ENCODE measurements at places on chromosomes 7 and 10.

DNA sequence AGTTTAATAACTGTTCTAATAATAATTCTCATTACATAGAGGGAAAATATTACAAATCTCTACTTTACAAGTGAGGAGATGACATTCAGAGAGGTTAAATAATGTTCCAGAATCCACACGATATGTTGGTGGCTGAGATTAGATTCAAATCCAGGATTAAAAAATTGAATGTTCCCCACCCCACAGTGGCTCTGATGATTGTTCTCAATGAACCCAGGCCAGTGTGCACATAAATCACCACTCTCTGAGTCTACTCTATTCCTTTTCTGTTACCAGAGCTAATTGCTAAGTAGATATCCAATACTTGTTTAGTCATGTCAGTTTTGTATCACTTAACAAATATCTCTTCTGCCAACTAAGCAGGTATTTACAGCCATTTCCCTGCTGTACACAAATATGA lies 281.0 kb downstream of the ABCA13 start:
- no peak for DNase-seq

DNA sequence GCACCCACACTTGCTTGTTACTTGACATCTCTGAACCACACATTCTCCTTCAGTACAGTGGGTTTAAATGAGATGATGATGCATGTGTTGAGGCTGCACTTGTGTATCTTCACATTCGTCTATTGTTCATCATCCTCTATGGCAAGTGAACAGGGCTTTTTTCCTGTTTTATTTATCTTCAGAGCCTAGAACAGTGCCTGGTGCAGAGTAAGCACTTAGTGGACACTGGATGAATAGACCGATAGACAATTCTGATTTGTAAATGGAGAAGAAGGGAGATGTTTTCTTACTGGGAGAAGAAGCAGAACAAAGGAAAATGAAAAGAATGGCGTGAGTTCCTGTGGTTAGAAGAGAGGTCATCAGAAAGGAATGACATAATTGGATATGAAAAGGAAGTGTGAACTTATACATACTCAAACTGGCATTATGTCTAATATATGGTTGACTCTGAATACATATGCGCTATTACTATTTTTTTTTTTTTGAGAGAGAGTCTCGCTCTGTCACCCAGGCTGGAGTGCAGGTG lies 99.7 kb downstream of the AVL9 start:
- no peak for DNase-seq

GRCh38 chr7:23346316-23346715 lies 47.2 kb downstream of the MALSU1 start:
- DNase-seq: no peak

DNA sequence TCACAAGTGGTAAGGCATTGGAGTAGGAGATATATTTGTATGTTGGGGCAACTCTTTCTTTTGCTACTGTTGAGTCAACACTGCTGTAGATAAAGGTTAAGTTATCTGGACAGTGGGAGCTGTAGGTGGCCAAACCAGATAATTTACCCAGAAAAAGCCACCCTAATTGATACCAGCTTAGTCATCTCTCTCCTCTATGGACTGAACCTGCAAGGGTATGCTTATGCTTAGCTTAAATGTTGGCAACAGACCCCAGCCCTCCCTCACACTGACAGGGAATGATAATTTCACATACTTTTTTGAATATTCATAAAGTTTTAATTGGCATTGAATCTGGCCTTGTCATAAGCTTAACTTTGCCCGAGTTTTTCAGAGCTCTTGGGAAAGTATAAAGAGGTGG lies 66.3 kb downstream of the CREB5 start:
- no peak for DNase-seq

GRCh38 chr10:89482256-89482655 lies 53.1 kb downstream of the SLC16A12 start:
- DNase-seq: no peak

DNA sequence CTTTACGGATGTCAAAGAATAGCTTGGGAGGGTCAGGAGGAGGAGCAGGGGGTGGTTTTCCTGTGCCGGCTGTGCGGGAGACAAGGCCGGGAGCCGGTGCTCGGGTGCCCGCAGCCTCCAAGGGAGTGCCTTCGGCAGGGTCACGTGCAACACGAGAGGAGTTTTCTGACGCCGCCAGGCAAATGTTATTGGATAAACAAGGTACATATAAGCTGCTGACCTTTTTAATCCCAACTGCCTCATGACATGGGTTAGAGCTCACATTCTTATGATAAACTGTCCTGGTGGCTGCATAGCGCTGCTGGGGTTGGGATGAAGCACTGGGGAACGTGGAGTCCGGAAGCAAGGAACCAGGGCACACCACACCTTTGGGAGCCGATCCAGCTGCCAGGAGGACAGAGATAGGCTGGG lies 124.8 kb upstream of the PDLIM1 start:
- no peak for DNase-seq

DNA sequence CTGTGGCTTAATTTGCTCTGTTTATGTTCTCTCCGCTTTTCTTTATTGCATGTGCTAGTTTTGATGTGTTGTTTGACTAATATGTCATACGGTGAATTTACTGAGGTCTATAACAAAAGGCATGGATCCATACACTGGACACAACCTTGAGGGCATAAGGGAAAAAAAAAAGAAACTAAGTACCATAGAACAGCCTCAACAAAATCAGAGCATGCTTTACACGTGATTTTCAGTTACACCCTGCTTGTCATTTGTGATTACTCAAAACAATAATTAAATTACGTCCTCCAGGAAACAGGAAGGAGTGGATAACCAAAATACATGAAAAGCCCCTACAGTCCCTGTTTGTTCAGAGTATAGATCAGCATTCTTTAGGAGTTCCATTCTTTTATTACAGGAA lies 150.5 kb downstream of the CRPPA start:
- DNase-seq: no peak

DNA sequence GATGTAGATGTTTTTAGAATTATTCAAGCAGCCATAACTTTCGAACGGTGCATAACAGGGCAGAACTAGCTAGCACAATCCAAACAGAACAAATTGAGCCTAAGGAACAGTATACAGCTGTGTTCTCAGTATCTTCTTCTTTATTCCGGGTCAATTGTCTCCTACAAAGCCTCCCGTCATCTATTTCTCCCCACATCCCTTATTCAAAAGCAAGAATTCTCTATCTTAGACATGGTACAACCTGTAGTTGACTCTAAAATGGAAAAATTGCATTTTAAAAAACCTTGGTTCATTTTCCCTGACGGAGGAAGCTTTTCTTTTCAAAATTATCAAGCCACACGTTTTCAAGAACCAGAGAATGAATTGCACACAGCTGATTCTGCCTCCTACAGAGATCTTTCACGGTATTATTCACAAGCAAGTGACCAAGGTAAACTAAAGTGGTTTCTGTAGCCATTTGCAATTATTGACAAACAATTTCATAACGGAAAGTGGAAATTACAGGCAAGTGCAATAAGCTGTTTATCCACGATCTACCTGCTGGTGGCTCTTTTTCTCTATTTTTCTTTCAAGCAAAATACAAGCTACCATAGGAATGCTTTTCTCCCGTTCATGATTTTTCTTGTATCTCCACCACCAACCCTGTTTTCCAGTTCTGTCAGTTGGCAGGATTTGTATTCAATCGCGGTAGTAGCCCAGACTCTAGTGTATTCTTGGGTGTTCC lies 2.3 kb downstream of the GRM8 start:
- no peak for DNase-seq

DNA sequence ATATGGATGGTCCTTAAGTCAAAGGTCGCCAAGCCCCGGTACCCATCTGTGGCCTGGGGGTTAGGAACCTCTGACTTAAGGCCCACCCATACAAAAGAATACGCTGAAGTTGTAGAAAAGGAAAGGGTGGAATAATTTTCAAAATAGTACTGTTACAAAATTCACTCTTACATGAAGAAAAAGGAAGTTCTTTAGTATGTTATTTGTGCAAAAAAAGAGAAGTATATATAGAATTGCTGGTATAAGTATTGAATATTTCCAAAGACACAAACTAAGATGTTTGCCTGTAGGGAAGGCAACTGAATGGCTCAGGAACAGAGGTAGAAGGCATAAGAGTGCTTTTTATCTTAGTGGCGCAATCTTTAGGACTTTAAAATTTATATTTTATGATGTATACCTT lies 78.7 kb downstream of the PRLHR start:
- no peak for DNase-seq

- no peak for DNase-seq
Observed at GRCh38 chr7:24216576-24217125, 67.3 kb upstream of the NPY start.

GRCh38 chr10:78066012-78066411 lies 32.3 kb downstream of the RPS24 start:
- no peak for DNase-seq

- DNase-seq: no peak
Observed at GRCh38 chr10:117322260-117322659, 53.0 kb downstream of the PDZD8 start.

DNA sequence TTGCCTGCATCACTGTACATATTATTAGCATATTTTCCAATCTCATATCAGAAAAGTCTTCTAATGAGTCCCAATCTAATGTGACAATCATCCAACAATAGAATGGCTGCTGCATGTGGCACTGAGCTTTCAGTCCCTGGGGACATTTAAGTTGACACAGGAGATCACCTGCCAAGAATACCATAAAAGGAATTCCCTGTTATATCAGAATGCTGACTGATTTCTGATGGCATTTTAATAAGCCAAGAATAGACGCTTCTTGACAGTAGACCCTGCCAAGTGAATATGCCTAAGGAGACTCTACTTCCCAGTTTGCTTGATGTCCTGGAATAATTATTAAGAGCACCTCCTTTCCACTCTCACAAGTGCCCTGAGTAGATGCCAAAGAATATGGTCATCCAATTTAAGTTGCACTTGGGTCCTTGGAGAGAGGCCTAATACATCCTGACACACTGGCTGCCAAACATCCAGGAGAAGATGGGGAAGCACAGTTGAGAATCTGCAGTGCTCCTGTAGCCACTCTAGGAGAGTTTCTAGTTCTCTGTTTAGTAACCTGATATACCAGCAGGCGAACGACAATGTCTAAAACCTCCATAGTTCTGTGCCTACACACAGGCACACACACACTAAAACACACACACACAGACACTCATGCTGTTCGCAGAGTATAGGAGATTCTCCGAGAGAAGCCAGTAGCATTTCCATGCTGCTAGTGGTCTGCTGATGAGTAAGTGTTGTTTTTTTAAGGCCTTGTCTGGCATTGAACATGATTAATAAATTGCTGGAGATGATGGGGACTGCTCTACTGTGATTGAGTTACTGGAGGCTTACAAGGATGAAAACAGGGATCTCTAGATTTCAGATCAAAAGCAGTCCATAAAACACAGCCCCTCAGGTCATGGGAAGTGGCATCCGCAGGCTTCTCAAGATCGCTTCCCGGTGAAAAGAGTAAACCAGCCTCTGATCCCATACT lies 369.6 kb downstream of the KCNMA1 start:
- no peak for DNase-seq

DNA sequence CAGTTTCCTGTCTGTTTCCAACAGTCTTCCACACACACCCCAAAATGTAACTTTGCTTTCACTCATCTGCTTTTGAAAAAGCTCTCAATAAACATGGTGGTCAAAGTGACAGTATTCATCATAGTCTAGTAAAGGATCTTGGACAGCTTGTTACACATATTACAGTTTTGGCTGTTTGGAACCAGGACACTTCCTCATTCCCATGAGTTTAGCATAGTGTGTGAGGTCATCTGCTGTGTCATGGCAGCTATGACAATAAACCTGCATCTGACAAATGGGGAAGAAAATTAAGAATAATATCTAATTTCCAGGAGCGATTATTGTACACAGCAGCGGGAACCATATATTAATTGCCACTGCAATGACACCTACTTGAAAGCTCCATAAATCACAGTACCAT lies 184.3 kb upstream of the SLC26A5 start:
- no peak for DNase-seq

GRCh38 chr7:85186521-85187241 lies at the start of gene SEMA3D:
Gene SEMA3D (minus strand): TSS chr7:85187056. CDS start chr7:85121891, 65,165 bp downstream.
- no peak for DNase-seq

DNA sequence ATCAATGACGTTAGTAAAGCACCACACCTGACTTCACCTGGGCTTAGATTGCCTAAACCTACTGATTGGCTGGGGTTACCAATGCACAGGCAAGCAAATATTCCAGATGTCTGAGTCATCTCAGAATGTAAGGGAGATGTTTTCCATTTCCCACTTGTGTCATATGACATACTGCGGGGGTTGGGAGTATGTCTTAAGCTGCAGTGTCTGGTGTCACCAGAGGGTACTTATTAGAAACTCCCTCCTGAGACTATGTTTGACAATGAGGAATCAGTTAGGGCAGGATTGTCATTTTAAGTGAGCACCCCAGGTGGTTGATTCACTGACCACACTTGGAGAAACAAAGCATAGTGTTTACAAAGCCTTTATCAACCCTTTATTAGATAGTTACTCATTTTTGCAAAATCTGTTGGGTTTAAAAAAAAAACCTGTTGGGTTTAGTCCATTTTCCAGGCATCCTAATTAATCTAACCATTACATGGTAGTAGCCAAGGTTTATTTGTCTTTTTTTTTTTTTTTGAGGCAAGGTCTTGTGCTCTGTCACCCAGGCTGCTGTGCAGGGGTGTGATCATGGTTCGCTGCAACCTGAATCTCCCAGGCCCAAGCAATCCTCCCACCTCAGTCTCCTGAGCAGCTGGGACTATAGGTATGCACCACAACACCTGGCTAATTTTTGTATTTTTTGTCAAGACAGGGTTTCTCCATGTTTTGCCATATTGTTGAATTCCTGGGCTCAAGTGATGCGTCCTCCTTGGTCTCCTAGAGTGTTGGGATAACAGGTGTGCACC lies 72.5 kb downstream of the CDK6 start:
- DNase-seq: no peak

DNA sequence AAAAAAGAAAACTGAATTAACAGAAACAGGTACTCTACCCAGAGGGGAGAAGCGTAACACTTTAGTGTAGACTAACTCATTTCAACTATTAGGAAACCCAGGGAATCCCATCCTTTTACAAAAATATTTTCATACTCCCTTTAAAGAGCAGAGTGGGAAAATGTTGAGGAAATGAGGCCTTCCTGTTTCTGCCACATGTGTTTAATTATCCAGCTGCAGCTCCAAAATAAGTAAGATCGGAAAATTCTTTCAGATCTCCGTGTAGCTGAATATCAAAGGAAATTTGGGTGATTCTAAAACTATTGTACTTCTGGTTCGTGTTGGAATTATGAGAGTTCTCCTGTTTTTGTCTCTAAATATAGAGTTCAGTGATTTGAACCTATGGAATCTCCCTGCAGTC lies 58.0 kb upstream of the CAV2 start:
- DNase-seq: no peak

DNA sequence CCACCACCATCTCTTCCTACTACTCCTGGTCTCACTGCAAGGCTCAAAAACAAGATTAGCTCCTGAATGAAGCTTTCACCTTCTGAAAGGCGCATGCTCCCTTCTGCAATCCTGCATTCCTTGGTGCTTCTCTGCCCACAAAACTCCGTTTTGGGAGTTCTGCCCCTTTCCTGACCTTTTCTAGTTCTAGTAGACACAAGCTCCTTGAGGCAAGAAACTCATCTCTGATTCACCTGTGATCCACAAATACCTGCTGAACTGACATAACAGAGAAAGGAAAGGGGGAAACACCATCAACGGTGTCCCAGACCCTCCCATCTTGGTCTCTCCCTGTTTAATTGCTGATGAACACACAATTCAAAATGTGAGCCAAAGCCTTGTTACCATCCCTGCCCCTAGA lies 64.0 kb upstream of the EGR2 start:
- DNase-seq: no peak
